AG09309 (cell line): ENCODE measurements at places on chromosomes 1 and 21.

DNA sequence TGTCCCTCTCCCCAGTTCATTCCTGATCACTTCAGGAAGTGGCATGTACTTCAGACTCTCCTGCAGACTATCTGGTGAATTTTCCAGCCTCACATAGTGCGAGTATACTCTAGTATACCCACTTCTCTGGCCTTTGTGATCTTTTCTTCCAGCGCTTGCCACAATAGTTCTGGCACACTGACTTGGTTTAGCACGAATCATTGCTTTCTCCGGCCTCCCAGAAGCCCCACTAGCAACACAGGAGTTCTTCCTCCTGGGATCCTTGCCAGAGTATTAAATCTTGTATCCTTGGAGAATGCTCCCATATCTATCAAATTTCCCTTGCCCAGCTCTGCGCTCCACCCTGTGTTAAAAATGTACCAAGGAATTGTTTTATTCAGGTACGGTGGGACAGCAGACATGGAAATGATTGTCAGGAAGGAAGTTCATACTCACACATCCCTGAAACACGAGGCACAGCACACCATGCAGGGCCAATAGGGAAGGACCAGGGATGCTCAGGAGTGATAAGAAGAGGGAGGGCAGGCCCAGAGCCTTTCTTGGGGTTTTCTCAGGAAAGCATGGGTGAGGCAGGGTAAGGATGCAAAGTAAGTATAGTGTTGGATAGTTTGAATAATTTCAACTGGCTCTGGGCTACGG is 136.7 kb downstream of the ADSS2 start:
- no peak for DNase-seq

DNA sequence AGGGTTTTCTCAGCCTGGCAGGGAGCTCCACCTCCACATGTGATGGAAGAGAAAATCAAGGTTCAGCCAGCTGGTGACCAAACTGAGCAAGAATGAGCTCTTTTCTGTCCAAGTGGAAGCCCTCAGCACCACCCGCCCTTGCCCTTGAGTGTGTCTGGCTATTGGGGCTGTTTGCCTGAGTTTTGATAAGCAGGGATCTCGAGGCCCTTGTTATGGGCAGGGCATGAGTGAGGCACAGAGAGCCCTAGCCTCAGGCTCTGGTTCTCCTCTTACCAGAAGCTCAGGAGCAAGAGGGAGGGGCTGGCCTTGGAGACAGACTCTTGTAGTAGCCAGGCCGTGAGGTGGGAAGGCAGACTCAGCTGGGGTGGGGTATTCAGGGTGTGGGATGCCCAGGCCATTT is 37.5 kb upstream of the ARF1 start:
- DNase-seq = no peak

- DNase-seq = no peak
These were observed 85.1 kb downstream of the CLDN17 start for GRCh38 chr21:30081506-30081905.

- DNase-seq = no peak
These were observed 120.5 kb downstream of the LRRC7 start for GRCh38 chr1:69688193-69688592.

GRCh38 chr1:184941735-184942134 is 32.6 kb downstream of the NIBAN1 start:
- DNase-seq = no peak

- no peak for DNase-seq
These were observed 43.0 kb downstream of the TRIM11 start for GRCh38 chr1:228363686-228364067.

DNA sequence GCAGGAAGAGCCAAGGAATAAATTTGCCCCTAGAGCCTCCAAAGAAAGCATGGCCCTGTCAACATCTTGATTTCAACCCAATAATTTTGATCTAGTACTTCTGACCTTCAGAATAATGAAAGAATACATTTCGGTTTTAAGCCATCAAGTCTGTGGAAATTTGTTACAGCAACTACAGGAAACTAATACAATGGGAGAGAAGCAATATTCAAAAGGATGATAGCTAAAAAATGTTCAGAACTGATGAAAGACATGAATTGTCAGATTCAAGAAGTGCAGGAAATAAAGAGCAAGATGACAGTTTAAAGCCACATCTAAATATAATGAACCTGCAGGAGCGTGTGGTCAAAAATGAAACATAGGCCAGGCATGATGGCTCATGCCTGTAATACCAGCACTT is 24.8 kb upstream of the IFFO2 start:
- DNase-seq = no peak

- DNase-seq = no peak
These were observed 796 bp upstream of the TDRKH start for GRCh38 chr1:151790940-151791651.

DNA sequence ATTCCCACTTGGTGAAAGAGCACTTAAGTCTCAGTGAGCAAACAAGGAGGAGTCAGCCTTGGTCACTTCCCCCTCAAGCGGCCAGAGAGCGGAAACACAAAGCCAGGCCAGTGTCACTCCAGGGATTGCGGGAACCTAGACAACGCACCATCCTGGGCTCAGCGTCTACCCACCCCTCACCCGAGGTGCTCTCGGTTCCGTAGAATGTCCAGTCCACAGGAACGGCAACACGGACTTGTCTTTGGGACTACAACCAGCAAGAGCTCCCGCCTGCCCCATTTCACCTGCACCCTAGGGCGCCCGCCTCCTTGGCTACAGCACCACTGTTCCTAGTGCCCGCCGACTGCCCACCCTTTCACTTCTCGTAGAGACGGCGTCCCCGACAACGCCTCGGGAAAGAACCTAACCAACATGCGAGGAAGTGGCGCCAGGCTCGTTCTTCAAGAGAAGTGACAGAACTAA is 509 bp downstream of the GDAP2 start:
- DNase-seq = no peak

DNA sequence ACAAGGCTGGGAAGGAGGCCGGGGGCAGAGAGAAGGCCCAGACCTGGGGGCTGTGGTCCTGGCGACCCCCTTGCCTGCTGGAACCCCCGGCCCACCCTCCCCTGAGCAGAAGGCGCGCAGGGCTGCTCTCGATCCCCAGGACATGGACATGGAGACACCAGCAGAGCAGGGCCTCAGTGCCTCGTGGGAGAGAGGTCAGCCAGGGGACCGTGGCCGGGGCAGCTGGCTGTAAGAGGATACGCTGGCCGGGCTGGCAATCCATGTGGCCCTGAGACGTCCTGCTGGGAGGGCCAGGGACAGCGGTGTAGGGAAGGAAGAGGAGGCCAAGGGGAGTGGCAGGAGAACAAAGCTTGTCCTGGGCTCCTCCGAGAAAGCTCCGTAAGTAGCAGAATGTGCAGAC is 132.2 kb downstream of the CASZ1 start:
- DNase-seq = no peak

GRCh38 chr1:179803918-179804317 is 60.8 kb downstream of the FAM163A start:
- DNase-seq = no peak

DNA sequence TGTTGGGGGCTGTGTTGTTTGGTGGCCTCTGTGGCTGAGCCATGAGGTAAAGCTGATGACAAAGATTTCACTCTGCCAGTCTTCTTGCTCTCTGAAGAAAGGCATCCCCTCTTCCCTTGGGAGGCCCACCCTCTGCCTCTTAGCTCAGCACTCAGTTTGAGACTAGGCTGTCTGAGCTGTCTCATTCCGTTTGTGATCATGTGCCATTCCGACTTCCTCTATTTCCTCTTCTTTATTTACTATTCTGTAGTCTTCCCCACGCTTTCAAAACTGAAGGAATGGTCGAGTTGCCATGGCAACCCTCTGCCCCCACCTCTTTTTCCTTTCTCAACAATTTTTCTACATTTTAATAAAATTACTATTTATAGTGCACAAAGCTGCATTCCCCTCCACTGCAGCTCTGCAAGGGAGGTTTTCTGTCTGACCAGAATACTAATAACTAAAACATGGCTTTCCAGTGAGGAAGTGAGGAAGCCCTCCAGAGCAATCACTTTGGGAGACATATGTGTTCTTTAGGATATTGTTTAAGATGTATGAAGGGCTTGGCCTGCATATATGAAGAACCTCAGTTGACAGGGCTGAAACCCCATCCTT is 30.8 kb downstream of the KCNA3 start:
- DNase-seq = no peak

GRCh38 chr1:186518395-186518794 is 57.5 kb upstream of the PDC start:
- DNase-seq = no peak

DNA sequence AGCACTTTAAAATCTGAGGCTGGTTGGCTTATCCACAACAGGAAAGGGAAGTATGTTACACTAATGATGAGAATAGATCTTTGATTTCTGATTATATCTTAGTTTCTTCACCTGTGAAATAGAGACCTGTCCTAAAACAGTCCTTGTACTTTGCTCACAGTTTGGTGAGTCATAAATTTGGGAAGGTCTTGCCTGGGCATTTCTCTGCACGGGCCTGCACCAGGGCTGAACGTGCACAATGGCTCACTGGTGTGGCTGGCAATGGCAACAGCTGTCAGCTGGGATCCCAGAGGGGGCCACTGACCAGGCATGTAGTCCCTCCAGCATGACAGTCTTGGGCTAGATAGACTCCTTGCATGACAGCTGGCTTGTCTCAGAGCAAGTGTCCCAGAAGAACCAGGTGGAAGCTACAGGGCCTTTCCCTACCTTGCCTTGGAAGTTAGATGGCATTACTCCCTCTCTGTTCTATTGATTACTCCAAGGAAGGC is 367.4 kb downstream of the DISC1 start:
- DNase-seq = no peak

- DNase-seq = peak; percentile 97
These were observed 59.5 kb downstream of the PTGS2 start for GRCh38 chr1:186620566-186621350.

DNA sequence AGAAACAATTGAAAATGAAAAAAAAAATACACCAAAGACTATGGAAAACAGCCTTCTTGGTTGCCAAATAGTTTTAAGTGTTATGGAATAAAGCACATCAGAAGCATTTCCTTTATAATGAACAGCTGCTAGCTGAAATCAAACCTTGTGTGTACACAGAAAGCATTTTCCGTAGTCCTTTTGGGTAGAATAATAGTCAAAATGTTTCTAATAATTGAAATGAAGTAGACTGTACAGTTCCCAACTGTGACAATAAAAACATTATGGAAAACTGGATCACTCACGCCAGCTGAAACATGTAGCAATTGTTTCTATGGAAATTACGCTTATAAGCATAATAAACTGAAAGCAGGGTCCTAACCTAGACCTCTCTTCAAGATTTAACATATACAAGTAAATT is 856.3 kb upstream of the B3GALT2 start:
- no peak for DNase-seq

DNA sequence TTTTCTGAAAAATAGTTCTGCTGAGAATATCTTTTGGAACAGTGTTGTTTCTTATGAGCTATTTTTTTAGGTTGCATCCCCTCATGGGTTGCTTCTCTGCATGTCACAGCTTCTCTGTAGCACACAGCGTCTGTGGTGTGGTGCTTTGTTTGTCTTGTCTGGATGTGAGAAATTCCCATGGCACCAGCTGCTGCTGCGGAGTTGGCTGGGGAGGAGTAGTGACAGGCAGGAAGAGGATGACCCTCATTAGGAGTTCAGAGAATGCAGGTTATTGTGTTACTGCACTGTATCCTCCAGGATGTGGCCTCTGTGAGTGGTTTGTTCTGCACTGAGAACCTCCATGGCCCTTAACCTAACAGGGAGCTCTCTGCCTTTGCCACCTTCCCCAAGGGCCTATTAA is 64.8 kb downstream of the TSEN15 start:
- no peak for DNase-seq

DNA sequence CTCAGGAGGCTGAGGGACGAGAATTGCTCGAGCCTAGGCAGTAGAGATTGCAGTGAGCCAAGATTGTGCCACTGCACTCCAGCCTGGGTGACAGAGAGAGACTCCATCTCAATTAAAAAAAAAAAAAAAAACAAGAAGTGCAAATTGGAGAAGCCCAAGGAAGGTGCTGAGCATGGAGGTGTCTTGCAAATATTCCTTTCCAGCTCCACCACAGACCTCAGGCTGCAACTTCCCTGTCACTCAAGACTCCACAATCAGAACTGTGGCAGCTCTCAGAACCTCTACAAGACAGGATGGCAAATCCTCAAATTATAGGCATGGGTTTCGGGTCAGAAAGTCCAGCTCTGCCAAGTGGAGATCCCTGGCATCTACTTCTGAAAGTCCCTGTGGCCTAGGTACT is 104.4 kb upstream of the TIAM1 start:
- DNase-seq = no peak

- peak; percentile 85 for DNase-seq
These were observed 1.7 kb downstream of the DCAF8 start for GRCh38 chr1:160260406-160261382.
